B cell (primary cell): ENCODE measurements at places on chromosomes 7 and 10.
A peak's percentile ranks its signal among the peaks of the same experiment; 100 is the strongest.

DNA sequence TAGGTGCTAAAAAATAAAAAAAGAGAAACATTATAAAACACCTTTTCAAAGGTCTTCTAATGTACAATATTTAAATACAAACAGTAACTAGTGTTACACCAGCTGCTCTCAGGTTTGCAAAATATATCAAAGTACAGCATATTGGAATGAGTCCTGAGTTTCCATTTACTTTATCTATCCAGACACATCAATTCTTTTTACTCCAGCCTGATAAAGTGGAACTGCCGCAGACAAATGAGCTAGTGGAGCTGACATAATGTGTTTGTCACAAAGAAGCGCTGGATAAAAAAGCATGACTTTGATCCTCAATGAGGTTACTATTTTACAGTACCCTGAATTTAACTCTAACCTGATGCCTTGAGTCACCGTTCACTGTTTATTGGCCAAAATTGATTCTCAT lies 1243.1 kb downstream of the GATA3 start:
- no peak for DNase-seq

- DNase-seq, result no peak
Observed at GRCh38 chr7:150823484-150824126, 23.0 kb downstream of the TMEM176A start.

DNA sequence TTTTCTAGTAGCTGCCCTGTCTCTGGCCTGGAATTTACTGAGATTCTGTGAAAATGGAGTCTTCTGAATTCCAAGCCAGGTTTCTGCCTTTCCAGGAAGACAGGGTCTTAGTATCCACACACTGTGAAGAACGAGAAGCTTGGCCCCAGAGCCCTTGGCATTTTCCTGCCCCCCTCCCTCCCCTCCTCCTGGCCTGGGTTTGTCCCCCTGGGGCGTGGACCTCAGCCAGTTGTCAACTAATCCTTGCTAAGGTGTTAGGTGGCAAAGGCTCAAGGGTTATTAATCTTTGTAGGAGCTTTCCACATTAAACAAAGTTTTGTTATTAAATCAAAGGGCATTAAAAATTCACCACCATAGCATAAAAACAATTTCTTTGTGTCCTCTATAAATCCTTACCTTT lies 329.5 kb downstream of the RNLS start:
- DNase-seq, result no peak

DNA sequence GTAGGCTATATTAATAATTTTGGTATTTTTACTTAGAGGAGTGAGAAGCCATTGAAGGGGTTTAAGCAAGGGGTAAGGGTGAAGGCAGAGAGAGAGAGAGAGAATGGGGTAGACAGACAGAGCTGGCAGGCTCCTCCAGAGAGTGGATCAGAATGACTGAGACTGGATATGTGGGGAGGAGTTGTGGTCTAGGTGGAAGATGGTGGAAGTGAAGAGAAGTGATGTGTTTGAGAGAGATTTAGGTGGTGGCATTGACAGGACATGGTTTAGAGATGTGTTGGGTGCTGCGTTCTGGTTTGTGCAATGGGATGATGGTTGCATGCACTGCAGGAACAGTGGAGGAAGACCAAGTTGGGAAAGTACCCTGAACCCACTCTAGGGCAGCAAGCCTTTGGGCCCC lies 92.2 kb downstream of the CCNY start:
- DNase-seq, result no peak

- DNase-seq, result no peak
Observed at GRCh38 chr10:44253769-44254462, 131.0 kb downstream of the CXCL12 start.

DNA sequence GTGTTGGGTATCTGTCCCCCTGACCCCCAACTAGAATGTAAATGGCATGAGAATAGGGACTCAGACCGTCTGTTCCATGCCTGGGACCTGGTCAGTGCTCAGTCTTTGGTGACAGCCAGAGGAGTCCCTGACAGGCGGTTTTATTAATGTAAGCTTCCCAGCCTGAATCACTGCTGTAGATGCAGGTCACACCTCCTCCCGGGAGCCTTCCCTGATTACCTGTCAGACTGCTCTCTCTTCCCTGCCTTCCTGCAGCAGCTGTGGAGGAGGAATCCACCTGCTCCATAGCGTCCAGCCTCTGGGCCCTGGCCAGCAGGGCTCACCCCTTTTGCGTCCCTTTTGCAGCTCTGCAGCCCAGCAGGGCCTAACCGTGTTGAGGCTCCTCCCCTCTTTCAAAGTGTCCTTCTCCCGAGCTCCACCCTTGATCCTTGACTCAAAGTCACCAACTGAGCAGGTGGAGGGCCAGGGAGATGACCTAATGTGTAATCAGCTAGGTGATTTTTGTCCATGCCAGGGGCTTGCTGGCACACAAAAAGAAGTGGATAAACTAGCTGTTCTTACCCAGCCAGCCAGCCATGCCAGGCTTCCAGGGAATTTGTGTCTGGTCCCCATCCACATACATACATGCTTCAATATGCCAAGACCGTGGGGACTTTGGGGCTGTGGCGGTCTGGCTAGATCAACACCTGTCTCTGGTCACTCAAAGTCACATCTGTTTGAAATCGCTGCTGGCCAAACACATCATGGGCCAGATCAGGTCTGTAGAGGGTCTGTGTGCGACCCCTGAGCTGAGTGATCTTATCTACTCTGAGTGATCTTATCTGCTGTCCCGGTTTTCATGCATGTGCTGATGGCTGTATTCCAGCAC lies 195.1 kb downstream of the CCDC3 start:
- no peak for DNase-seq

GRCh38 chr10:130714742-130715467 lies 578.7 kb downstream of the GLRX3 start:
- DNase-seq, result no peak

DNA sequence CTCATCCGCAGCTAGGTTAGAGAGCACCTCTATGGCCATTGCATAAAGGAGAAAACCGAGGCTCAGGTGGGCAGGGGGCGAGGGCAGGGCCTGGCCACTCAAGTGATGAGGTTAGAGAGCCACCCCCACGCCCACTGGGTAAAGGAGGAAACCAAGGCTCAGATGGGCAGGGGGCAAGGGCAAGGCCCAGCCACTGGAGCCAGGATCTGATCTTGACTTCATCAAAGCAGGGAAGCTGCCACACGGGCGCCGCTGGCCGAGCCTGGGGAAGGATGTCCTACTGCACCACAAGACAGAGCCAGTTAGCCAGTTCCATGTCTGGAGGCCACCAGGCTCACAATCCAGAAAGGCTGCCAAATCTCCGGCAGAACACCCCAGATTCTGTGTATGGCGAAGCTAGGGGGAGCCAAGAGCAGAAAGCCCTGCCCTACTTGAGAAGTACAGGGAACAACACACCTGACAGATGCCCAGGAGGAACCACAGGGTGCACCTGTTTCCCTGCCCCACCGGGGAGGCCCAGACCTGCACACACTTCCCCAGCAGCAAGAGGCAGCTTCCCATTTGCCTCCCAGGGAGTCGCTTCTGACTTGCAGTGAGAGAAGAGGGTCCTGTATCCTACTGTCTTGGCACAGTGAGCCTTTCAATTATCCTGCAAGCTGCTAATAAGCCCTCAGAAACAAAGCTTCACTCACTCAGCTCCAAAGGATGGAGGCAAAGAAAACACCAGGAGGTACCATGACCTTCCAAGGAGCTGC lies 101.9 kb downstream of the TNS3 start:
- DNase-seq, result peak; percentile 48

DNA sequence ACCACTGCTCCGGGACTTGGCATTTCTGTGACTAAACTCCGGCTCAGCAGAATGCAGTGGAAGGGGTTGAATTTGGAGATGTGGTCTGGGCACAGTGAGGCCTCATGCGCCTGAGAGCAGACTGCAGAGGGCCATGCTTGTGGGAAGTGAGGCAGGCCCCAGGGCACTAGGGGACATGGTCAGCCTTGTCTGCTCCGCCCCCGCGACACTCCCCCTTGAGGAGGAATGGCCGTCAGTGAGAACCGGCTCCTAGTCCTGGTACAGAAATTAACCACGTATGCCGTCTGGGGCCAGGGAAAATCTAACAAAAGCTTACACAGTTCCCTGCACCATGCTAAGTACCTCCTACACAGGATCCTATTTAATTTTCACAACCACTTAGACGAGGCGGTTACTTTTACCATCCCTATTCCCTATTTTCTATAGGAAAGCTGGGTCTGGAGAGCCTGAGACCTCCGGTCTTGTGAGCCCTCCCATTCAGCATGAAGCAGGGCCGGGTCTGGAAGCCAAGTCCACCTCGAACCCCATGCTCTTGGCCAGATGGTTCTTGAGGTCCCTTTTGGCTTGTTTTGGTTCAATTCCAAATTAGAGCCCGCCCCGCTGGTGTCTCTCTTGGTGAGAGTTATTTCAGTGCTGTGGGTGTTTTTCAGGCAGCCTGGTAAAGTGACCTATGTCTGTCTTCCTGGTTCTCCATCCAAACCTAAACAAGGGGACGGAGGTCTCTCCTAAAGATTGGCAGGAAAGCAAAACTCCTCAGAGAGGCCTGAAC lies 87.7 kb upstream of the PITRM1 start:
- no peak for DNase-seq

DNA sequence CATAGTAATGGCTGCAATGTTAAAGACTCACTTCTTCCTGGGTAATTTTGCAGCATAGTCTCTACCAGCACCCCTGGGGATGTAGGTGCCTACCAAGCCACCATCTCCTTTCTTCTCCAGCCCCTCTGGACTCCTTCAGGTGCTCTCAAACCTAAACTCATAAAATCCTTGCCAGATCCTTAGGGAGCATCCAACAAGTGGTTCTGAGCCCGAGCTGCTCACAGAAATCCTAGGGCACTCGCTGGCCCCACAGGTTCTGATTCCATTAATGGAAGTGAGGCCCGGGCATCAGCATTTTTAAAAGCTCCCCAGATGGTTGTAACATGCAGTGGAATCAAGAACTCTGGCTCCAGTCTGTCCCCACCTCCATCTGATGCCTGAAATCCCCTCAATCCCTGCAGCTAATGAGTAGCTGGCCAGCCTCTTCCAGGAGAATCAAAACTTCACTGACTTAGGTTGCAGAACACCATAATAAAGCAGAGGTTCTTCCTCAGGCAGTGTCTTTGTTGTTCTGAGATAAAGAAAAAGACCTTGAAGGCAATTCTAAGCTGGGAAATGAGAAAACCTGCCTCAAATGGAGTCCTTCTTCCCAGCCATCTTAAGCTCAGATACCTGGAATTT lies 336.8 kb downstream of the KCNMA1 start:
- DNase-seq, result no peak

DNA sequence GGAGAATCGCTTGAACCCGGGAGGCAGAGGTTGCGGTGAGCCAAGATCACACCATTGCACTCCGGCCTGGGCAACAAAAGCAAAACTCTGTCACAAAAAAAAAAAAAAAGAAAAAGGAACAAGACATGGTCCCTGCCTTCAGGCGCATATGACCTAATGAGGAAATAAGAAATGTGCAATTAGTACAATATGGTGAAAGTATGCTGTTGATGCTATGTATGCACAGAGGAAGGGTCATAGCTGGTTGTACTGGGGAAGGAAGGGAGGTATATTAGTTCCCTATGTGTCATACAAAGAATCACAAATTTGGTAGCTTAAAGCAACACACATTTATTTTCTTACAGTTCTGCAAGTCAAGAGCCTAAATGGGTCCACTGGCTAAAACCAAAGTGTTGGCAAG lies 97.8 kb upstream of the MPP7 start:
- peak; percentile 38 for DNase-seq

DNA sequence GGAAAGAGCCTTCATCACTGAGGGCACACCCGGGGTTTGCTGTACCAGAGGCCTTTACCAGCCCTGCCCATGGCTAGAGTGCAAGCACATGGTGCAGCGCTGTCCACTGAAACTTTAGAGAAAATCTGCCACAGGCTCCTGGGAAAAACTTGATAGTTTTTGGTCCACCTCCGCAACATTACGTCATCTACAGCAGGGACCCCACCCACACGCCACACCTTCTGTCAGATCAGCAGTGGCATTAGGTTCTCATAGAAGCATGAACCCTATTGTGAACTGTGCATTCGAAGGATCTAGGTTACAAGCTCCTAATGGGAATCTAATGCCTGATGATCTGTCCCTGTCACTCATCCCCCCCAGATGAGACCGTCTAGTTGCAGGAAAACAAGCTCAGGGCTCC lies 2.5 kb upstream of the ODAD2 start:
- no peak for DNase-seq

DNA sequence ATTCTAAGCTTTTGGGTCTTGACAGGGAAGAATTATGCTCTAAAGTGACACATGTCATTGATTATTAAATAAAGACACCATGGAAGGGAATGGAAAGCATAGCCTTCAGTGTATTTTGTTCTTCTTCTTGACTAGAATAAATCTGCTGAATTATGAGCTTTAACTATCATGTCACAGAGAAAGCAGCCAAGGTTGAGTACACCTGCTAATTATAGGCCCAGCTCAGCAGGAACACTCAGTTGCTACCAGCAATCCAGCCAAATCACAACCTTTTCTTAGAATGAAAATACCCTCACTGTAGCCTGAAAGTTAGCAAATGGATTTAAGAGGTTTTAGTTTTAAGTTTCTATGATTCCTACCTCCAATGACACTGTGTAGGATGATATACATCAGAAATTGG lies 225.3 kb upstream of the RHOBTB1 start:
- DNase-seq, result no peak

GRCh38 chr7:135512135-135512887 lies 2.4 kb upstream of the CNOT4 start:
- peak; percentile 72 for DNase-seq

GRCh38 chr7:91789086-91789485 lies 91.4 kb downstream of the MTERF1 start:
- DNase-seq, result no peak

- DNase-seq, result no peak
Observed at GRCh38 chr7:45589061-45589460, 14.9 kb downstream of the ADCY1 start.

- DNase-seq, result no peak
Observed at GRCh38 chr10:133390597-133391248, 3.2 kb upstream of the MTG1 start.

DNA sequence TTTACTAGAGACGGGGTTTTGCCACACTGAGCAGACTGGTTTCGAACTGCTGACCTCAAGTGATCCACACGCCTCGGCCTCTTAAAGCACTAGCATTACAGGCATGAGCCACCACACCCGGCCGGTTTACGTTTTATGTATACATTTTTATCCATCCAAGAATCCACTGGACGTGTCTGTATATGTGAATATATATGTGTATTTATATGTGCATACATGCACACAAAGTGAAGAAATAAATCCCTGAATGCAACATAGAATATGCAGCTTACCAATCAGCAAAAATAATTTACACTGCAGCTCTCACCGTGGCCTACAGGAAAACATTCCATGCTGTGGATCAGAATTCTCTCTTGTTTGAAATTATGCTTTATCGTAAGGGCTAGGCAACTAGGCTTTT lies 23.3 kb downstream of the DCLRE1C start:
- no peak for DNase-seq

DNA sequence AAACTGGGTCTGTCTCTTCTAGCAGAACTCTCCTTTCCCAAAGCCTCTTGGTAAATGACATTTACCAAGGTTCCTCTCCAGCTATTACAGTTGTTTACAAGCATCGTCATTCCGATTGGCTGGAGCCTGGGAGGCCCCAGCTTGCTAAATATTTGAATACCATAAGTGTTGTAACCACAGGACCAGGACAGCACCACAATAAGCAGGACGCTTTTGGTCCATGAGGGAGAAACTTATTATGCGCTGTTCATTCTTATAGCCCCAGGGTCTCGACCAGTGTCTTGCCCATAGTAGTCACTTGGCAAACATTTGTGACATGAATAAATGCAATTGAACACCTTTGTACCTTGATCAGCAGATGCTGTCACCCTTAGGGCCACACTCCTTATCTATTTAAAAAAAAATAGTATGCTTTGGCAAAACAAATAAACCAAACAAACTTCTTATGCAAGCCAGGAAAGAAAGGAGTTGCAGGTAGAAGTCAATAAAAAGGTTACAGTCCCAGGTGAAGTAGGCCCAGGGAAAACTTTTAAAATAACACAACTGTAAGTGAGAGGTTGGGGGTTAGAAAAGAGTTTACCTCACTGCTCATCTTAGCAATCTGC lies 32.8 kb downstream of the NRAP start:
- no peak for DNase-seq
